ENCODE measurements at places on chromosomes 6 and 20. TPM values are rescaled to one million over a fixed set of nuclear protein-coding genes. Genes with fewer than 3 reads are reported as not detected.

DNA sequence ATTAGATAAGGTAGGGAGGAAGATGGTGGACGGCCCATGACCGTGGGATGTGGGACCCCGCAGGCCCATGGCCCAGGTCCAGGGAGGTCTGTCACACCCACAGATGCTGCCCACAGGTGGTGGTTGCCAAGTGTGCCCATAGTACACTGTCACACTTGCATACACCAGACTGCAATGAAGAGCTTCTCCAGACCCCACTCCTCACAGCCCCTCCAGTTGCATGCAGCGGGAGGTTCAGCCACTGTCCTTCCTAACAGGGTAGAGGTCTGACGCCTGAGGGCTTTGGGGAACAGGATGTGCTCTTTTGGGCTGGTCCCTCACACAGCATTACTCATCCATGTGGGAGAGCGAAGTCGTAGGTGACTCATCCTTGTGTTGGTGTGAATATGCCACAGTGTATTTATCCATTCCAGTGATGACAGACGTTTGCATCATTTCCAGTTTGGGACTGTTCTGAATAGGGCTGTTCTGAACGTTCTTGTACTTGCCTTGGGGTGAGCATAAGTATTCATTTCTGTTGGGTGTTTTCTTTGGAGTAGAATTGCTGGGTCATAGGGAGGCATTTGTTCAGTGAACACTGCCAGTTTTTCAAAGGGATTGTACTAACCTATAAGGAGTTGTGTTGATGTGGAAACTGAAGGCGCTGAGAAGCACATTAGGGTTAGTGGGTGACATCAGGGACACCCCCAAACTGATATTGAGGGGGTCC lies 10.1 kb upstream of the PYGB start:
- peak; percentile 82 for DNase-seq

GRCh38 chr20:61349447-61350165 lies 97.5 kb downstream of the CDH4 start:
- DNase-seq, result no peak

DNA sequence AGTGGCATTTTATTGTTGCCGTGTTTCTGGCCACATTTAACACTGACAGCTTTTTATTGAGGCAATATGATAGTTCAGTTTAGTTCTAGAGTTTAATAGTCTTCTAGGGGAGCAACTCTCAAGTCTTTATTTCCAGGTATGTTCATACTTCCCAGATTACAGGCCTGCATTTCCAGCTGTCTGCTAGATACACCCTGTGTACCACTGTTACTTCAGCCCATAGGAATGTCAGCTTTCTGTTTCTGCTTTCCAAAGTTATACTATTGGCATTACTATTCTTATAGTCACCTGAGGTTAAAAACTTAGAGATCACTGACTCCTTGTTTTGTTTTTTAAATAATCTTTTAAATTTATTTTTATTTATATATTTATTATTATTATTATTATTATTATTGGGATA lies 7.6 kb downstream of the ZNF451 start:
- DNase-seq, result no peak

DNA sequence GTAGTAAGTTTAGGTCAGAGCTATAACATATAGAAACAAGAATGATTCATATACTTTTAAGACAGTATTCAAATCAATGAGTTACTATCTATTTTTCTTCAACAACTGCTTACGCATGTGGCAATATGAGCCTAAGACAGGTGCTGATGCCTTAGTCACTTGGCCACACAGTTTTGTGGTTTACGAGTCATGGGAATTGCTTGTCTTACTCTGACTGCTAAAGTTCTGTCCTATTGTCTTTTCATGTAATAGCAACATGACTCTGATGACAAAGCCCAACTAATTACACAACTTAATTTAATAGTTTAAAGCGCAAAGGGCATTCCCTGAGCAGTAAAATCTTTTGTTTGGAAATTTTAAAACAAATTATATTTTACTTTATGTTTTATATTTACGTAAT lies 159.3 kb upstream of the CENPW start:
- peak; percentile 70 for DNase-seq

GRCh38 chr20:1806456-1806855 lies 88.8 kb upstream of the SIRPA start:
- DNase-seq, result no peak

The TRIM31 gene
- total RNA-seq, result not detected

The OR2J3 gene
- not detected for total RNA-seq

The SPDEF gene
- 0.18 TPM for total RNA-seq

The GCM1 gene
- not detected for total RNA-seq

The HLA-DOB gene
- 1.5 TPM for total RNA-seq

The SLC26A8 gene
- total RNA-seq, result not detected

Measured in activated CD4-positive, alpha-beta T cell treated with anti-CD3 and anti-CD28 coated beads for 36 hours (primary cell).